Fibroblast of lung (primary cell): ENCODE measurements at places on chromosomes 2 and 18. TPM values are rescaled to one million over a fixed set of nuclear protein-coding genes. Genes with fewer than 3 reads are reported as not detected.

Gene LYPD6B
- total RNA-seq = not detected in 2 replicates

Gene SERPINB13
- total RNA-seq = not detected in 2 replicates

Gene C1QL2
- total RNA-seq = not detected in 2 replicates

Gene KIF3C
- 9.0 and 13.0 TPM in 2 replicates for total RNA-seq

Gene LYG2
- not detected in 2 replicates for total RNA-seq

Gene G6PC2
- total RNA-seq = not detected in 2 replicates

Gene CXCR2
- not detected in 2 replicates for total RNA-seq

Gene YWHAQ
- total RNA-seq = 247 and 323 TPM in 2 replicates

Gene GKN2
- not detected in 2 replicates for total RNA-seq

Gene FHL2
- total RNA-seq = 120 and 144 TPM in 2 replicates

Gene SIX3
- total RNA-seq = not detected in 2 replicates

Gene IHH
- not detected in 2 replicates for total RNA-seq

Gene PRSS56
- not detected in 2 replicates for total RNA-seq

Gene PAX3
- total RNA-seq = not detected in 2 replicates

Gene RALB
- total RNA-seq = 46.2 and 58.3 TPM in 2 replicates

Gene FTCDNL1
- total RNA-seq = 2.3 and 3.6 TPM in 2 replicates

Gene TRPM8
- under 0.01 and 0.99 TPM in 2 replicates for total RNA-seq

Gene LHCGR
- not detected in 2 replicates for total RNA-seq

DNA sequence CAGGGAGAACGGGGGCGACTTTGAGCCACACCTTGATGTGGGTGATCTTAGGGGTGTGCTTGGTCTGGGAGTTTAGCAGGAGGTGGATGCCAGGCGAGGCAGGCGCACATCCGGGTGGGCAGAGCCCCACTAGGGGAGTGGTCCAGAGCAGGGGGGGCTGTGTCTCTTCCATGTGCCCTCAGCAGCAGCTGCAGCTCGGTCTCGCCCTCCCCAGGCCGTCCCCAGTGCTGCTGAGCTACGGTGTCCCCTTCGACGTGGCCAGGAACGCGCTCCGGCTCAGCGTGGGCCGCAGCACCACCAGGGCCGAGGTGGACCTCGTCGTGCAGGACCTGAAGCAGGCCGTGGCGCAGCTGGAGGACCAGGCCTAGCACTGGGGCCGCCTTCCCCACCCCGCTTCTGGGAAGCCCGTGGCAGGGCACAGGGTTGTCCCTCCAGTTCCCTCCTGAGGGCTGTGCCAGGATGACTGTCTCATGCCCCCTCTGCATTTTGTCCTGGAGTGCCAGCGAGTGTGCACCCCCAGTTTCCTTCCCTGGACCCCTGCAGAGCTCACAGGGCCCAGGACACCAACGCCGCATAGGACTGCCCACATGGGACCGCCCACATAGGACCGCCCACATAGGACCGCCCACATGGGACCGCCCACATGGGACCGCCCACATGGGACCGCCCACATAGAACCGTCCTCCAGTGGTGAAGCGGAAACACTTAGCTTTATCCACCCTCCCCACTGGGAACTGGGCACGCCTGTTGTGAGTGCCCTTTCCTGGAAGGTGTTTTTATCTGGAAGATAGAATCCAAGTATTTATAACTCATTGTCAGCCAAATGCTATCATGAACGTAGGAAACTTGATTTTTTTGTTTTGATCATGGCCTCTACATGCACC lies 1.9 kb upstream of the ESPNL start:
- peak; percentile 74 for DNase-seq

GRCh38 chr2:134249755-134250154 lies 4.1 kb upstream of the MGAT5 start:
- no peak for DNase-seq

GRCh38 chr2:223230352-223230751 lies 178.4 kb downstream of the KCNE4 start:
- no peak for DNase-seq

- DNase-seq = peak; percentile 10
These were observed 48.4 kb downstream of the LRRTM1 start for GRCh38 chr2:80255918-80256781.

GRCh38 chr18:56831988-56832387 lies 180.8 kb downstream of the WDR7 start:
- peak; percentile 29 for DNase-seq

GRCh38 chr2:32910883-32911598 lies 35.7 kb upstream of the LTBP1 start:
- no peak for DNase-seq

- peak; percentile 87 for DNase-seq
These were observed 34.8 kb upstream of the NEUROD1 start for GRCh38 chr2:181715033-181715630.

GRCh38 chr2:239164335-239164871 lies 236.4 kb downstream of the HDAC4 start:
- DNase-seq = peak; percentile 0

DNA sequence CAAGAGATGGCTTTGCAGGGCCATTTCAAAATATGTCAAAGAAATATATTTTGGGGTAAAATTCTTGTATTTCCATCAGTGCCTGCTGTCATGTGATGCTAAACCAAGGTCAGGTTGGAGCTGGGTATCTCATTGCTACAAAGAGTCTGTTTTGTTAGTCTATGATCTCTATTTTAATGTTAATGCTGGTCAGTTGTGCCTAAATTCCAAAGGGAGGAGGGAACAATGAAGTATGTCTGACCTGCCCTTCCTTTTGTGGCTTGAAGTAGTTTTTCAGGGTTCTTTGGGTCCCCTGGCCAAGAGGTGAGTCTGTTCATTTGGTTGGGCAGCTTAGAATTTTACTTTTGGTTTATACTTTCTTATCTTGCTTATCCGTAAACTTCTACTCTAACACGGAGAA lies 61.6 kb upstream of the DYNAP start:
- DNase-seq = no peak

GRCh38 chr2:202529389-202529788 lies 105.4 kb upstream of the FAM117B start:
- peak; percentile 86 for DNase-seq

GRCh38 chr2:186588940-186589611 lies 780 bp upstream of the ITGAV start:
- DNase-seq = peak; percentile 45

DNA sequence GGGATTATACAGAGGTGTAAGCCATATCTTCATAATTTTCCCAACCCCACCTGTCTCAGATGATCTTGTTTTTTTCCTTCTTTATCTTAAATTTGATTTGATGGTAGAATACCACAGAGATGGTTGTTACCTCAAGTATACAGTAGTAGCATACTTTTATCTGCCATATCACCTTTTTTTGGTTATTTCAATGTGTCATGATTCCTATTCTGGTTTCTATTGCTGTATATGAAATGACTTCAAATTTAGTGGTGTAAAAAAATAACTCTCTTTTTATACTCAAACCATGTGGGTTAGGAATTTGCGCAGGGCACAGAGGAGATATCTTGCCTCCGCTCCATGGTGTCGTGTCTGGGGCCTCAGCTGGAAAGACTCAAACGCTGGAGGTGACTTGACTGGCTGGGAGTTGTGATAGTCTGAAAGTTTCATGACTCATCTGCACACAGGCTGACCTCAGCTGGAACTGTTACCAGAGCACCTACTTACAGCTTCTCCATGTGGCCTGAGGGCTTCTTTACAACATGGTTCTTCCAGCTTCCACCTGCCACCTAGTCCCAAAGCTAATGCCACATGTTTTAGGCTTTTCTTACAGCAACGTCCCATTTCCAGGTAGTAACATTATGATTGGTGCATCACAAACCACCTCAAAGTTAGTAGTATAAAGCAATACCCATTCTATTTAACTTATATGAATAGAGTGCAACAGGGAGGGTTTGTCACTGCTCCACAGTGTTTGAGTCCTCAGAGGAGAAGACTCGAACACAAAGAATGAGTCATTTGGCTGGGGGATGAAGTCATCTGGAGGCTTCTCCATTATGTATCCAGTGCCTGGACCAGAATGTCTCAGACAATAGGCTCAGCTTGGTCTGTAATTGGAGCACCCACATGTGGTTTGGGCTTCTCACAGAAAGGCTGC lies 82.3 kb upstream of the XPO1 start:
- DNase-seq = peak; percentile 93

DNA sequence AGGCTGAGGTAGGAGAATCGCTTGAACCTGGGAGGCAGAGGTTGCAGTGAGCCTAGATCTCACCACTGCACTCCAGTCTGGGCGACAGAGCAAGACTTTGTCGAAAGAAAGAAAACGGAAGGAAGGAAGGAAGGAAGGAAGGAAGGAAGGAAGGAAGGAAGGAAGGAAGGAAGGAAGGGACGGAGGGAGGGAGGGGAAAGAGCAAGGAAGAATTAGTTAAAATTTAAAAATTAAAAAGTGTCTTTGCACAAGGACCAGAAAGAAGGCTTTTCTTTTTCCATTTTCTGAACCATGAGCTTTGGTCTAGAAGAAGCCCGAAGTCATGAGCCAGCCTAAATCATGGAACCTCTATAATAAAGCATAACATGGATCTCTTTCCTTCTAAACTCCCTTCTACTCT lies 138.2 kb upstream of the DNAJC10 start:
- DNase-seq = no peak

DNA sequence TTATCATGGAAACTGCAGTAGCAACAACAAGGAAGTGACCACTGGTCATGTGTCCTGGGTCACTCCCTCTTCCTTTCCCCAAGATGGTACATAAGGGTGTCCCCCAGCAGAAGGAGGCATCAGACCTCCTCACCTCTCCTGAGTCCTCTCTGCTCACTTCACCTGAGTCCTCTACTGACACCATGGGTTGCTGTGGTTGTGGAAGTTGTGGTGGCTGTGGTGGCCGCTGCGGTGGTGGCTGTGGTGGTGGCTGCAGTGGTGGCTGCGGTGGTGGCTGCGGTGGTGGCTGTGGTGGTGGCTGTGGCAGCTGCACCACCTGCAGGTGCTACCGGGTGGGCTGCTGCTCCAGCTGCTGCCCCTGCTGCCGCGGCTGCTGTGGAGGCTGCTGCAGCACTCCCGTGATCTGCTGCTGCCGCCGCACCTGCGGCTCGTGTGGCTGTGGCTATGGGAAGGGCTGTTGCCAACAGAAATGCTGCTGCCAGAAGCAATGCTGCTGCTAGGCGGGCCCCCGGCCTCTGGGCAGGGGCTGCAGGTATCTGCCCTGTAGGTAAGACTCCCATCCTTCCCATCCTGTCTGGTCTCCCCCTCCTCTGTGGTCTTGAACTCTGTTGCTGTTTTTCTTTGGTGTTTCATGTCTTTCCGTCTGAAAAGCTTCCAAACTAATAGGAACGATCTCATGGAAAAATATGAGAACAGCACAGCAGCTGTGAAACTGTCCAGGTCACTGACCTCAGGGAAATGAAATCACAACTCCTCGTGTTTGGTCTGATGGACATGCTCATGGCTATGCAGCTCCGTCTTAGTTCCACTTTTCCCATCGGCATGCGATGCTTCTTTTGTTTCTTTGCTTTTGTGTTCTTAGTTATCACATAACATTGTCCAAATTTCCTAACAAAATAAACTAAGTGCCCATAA lies at the start of gene SCYGR4:
Gene SCYGR4 (plus strand): TSS at position 183 of the 915 bp plus-strand sequence. CDS start 0 bp downstream, at position 183.
- DNase-seq = peak; percentile 5

- DNase-seq = peak; percentile 46
These were observed at the start of gene IGFBP2 for GRCh38 chr2:216632952-216633615. IGFBP2 (plus strand) TSS chr2:216633420; CDS start chr2:216633524, 104 bp downstream.

- no peak for DNase-seq
These were observed 195.6 kb downstream of the AGAP1 start for GRCh38 chr2:235689427-235689853.

DNA sequence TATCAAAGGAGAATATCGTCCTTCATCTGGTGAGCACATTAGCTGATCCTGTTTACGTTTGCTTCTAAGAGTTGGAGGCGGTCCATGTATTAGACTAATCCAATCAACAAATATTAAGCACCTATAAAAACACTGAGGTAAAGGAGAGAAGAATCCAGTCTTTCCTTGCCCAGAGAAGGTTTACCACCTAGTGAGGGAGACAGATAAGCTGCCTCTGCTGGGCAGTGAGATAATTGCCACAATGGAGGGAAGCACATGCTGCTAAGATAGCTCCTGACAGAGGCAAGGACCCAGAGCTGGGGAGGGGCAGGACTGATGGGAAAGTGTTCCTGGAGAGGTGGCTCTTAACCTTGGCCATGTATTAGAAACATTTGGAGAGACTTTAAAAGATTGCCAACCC lies 36.7 kb upstream of the ST8SIA5 start:
- DNase-seq = no peak

DNA sequence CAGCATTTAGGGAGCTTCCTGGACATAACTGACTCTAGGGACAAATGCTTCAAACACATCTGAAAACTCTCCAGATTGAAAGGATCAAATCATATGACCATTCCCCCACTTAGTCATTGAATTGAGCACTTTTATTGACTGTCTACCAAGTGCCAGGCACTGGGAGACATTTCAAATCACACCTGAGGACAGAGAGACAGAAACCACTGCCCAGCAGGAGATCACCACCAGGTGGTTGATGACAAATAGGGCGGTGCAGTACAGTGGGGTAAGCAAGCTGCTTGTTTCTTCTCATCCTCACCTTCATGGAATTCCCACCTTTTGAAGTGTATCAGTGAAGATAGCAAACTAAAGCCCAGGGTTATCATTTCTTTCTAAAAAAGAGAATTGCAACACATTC lies 19.0 kb upstream of the CXCR4 start:
- DNase-seq = no peak

GRCh38 chr2:35343135-35343534 lies 1012.4 kb upstream of the CRIM1 start:
- DNase-seq = no peak

GRCh38 chr2:148237911-148238310 lies 217.0 kb downstream of the MBD5 start:
- DNase-seq = no peak

GRCh38 chr2:191280834-191281756 lies 35.9 kb downstream of the MYO1B start:
- DNase-seq = no peak

DNA sequence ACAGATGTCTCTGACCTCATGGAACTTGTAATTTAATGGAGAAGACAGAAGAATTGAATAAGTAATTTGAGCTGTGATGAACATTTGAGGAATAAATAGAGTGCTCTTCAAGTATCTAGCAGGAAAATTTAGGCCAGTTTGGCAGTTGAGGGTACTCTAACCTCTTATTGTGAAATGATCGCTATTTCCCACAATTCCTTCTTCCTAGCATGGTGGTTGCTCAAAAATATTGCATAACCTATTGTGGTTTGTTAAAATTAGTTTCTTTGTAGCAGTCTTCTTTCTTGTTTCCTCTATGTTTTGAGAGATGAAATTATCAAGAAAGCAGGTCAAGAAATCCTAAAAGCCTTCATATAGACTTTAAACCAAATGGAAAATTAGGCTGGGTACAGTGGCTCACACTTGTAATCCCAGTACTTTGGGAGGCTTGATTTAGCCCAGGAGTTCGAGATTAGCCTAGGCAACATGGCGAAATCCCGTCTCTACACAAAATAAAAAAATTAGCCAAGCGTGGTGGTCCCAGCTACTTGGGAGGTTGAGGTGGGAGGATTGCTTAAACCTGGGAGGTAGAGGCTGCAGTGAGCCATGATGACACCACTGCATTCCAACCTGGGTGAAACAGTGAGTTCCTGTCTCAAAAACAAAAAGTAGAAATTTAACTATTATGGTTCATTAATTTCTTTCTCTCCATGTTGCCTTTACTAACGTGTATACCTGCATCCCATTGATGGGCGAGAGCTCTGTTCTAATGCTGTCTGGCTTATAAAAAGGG lies 58.7 kb downstream of the RBKS start:
- DNase-seq = no peak

GRCh38 chr18:2906704-2907549 lies 60.1 kb downstream of the EMILIN2 start:
- DNase-seq = no peak
